Stimulated activated CD8-positive, alpha-beta memory T cell treated with anti-CD3 and anti-CD28 coated beads, Interleukin-7, amount 100 ng/mL, for 24 hours (primary cell): ENCODE measurements at places on chromosomes 5 and 9.
A peak's percentile ranks its signal among the peaks of the same experiment; 100 is the strongest.

DNA sequence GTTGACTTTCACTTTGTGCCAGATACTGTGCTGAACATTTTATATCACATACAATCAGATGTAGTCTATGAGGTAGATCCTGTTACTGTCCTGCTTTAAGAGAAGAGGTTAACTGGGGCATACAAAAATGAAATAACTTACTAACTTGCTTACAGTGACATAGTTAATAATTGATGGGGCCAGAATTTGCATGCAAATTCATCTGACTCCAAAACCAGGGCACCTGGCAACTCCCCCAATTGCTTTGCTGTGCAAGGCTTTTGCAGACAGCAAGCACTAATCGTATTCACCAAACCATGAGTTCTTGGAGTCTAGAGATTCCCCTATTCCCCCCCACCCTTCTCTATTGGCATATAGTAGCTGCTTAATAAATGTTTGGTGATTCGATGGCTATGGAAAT, 155.9 kb downstream of the TTLL11 start:
- no peak for DNase-seq

GRCh38 chr5:77087484-77088261, 588 bp upstream of the ZBED3 start:
- DNase-seq: no peak

DNA sequence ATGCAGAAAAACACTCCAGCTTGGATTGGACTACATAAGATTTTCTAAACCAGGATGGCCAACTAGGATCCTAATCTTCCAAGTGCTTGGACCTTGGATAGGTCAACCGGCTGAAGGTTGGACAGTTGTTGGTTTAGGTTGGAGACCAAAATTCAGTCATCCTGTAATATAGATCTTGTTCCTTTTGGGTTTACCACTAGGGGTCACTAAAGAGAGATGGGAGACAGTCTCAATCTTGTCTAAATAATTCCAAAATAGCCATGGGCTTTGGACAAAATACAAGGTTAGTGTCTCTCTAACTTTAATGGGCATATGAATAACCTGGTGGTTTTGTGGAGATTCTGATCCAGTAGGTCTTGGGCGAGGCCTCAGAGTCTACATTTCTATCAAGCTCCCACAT, 148.7 kb upstream of the ERCC6L2 start:
- no peak for DNase-seq

GRCh38 chr9:18775930-18776329, 257.1 kb downstream of the SAXO1 start:
- no peak for DNase-seq

DNA sequence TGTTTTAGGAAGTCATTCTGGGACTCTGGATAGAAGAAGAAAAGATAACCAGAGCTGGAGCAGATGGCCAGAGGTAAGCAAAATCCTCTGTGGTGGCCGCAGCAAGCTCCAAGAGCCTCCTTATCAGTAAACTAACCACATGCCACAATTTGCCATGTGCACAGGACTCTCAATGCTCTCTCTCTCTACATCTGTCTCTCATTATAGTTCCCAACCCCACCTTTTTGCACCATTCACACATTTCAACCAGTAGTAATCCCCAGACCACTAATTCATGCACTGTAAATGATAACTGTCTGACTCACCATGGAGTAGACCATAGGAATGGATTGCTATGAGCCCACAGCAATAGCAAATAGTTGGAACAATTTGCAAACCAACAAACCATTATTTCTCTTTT, 526.1 kb downstream of the TLR4 start:
- no peak for DNase-seq

- no peak for DNase-seq
Observed at GRCh38 chr9:124274226-124274625, 16.5 kb downstream of the NEK6 start.

- no peak for DNase-seq
Observed at GRCh38 chr9:73200694-73201452, 49.2 kb downstream of the ANXA1 start.

- no peak for DNase-seq
Observed at GRCh38 chr9:131447600-131447999, 53.7 kb downstream of the PRRC2B start.

DNA sequence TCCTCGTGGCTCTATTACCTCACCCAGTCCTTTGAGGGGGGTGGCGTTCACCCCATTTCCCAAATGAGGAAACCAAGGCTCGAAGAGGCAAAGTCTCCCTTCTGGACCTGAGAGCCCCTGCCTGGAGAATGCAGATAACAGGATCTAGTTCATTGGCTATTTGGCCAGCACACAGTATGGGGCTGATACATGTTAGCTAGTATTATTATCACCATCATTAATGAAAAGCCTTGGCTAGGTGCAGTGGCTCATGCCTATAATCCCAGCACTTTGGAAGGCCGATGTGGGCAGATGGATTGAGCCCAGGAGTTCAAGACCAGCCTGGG, 4.3 kb downstream of the SH3GLB2 start:
- DNase-seq: no peak

DNA sequence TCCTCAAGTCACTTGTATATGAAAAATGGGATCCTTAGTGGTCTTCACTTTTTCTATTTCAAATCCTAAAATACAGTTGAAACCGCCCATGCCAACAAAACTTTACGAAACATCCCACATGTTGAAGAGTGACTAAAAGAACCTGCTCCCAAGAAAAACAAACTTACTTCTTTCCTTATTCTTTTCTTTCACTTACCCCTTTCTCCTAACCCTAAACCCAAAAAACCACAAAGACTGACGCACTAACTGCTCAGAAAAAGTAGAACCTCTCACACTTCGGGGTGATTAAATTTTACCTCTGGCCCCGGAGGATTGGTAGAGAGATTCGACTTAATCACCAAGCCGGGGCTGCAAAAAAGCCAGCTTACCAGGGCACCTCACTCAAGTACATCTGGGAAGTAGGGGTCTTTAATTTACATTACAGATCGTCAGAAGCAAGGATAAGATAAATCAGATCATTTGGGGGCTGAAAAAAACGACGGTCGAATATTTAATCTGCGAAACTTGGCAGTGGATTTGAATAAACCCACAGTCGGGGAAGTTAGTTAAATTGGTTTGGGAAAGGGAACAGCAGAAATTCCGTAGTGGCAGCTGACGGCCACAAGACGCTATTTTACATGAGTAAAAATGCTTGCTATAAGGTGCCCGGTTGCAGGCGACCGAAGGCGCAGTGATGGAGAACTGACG, 1.3 kb downstream of the CDO1 start:
- DNase-seq: no peak

DNA sequence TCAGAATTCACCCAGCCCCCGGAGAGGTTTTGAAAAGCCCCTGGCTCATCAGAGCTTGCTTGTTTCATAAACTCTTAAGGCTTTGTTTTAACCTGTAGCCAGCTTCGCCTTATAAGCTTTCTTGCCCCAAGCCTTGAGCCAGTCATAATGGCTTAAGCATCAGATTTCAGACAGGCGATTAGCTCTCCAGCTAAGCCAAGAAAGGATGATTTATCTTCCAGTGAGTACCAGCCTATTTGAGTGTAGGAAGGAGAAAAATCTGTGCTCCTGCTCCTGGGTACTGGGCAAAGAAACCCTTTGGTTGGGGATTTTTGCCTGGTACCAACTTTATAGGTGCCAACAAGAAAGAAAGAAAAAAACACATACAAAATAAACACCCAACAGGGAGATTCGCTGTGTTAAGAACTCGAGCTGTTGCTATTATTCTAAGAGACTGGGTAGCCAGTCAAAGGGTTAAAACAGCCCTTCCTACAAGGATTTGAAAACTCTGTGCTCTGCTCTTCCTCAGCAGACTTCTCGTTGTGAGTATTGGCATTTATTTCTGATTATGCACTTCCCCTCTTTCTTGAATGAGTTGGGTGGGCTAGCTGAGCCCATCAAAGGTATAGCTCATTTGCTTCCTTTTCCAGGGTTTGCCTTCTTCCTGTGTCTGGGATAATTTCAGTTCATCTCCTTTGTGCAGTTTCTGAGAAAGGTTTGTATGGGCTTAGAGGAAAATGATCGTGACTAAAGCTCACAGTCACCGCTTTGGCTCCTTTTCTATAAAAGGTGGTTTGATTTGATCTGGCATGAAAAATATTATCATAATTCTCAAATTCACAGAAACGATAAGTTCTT, 157.2 kb upstream of the DMRT1 start:
- DNase-seq: no peak

DNA sequence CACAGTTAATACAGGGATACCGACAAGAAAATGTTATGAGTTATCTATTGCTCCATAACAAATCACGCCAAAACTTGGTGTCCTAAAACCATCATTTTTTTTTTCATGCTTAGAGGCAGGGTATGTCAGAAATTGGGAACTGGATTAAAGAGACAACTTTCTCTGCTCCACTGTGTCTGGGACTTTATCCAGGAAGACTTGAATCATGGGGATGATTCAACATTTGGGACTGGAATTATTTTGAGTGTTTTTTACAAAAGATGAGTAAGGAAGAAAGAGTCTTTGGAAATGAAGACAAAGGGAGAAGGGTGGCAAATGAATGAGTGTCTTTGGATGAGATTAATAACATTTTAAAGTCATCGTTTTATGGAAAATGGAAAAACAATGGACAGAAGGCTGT, 1883.7 kb upstream of the C9orf72 start:
- no peak for DNase-seq

GRCh38 chr9:111621895-111622480, 9.1 kb upstream of the DNAJC25 start:
- DNase-seq: no peak

DNA sequence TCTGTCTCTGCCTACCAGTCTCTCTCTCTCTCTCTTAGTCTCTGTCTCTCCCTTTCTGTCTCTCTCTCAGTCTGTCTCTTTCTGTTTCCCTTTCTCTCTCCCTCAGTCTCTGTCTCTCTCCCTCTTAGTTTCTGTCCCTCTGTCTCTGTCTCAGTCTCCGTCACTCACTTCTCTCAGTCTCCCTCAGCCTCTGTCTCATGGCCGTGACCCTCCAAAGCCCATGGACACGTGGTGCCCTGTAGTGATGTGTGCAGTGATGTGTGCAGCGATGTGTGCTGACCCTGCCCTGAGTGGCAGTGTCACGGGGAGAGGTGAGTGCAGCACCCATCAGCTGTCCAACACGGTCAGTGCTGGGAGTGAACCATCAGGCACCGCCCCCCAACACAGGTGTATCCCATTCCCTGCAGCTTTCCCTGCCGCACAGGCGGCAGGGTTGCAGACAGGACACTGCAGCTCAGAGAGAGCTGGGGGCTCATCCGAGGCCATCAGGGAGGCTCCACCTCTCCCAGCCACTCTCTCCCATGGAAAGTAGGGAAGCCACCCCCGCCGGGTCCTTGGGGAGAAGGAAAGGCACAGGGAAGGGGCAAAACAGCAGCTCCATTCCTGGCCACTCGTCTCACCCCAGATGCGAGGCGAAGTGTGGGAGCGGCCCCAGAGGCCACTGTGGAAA, 794 bp upstream of the LRRC14B start:
- DNase-seq: no peak

GRCh38 chr5:54689411-54690251, 172.1 kb downstream of the SNX18 start:
- no peak for DNase-seq

DNA sequence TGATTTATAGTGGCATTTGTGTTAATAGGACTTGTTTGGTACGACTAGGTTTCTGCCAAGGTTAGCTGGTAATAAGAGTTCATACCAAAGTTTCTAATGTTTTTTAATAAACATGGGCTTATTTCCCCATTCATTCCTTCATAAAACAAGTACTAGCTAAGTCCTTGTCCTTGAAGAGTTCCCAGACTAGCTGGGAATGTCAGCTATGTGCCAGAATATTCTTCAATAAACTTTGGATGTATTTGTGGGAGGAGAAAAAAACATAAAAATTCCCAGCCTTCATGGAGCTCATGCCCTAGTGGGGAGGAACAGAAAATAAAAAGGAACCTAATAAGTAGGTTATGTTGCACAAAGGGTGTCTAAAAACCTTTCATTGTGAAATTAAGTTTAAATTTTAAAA, 176.9 kb downstream of the DENND1A start:
- no peak for DNase-seq

- no peak for DNase-seq
Observed at GRCh38 chr5:127518319-127518621, 830 bp downstream of the PRRC1 start.

- DNase-seq: peak; percentile 68
Observed at GRCh38 chr9:99823681-99824377, 2.1 kb downstream of the NR4A3 start.

DNA sequence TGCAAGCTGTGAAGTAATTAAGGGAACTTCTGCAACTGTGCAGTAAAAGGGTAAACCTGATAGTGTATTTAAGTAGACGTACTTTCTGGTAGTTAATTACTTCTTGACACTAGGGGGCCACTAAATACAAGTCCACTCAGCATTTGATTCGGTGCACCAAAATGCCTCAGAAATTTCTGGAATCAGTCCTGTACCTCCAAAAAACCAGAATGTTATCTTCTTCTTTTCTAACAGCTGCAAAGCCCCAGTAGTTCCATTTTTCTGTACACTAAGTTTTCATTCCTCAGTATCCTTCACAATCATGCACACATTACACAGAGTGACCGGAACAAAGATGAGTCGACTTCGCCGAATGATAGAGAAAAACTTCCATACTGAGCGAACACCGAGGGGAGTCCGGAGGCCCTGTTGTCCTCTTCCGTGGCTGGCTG, 484 bp downstream of the GFM2 start:
- DNase-seq: no peak

DNA sequence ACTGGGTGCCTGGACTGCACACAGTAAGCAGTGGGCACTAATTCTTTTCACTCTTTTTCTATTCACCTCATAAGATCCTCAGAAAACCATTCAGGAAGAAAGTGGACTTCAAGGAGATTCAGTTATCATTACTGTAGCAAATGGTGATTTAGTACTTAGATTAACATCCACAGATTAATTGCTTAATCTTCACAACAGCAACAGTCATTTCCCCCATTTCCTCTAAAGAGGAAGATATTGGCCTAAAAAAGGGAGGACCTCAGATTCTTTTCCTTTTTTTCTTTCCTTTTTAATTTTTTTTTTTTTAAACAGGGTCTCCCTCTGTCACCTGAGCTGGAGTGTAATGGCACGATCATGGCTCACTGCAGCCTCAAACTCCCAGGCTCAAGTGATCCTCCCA, 64.4 kb downstream of the AUH start:
- DNase-seq: no peak

GRCh38 chr5:174491761-174492350, 232.5 kb upstream of the MSX2 start:
- no peak for DNase-seq

DNA sequence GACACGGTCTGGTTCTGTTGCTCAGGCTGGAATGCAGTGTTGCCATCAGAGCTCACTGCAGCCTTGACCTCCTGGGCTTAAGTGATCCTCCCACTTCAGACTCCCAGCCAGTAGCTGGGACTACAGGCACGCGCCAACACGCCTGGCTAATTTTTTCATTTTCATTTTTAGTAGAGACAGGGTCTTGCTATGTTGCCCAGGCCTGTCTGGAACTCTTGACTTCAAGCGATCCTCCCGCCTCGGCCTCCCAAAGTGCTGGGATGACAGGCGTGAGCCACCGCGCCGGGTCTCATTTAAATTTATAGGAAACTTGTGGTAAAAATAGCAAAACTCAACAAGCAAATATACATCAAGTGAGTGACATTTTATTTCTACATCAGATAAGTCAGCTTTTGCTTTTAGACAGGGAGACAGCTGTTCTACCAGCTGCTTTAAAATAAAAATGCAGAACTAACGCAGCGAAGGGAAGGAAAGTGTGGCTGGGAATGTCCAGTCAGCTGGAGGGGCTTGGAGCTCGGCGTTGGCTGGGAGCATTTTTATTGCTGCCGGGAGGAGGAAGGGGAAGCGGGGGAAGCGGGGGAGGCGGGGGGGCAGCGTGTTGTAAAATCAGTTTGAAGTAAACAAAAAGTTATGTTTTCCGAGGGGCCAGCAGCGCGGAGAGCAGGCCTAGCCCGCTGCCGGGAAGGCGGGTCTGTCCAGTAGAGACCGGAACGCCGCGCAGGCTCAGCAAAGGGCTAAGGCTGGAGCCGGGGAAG, 707 bp upstream of the ZFYVE16 start:
- DNase-seq: no peak
